ENCODE measurements at places on chromosomes 13 and 19. TPM values are rescaled to one million over a fixed set of nuclear protein-coding genes. Genes with fewer than 3 reads are reported as not detected.

DNA sequence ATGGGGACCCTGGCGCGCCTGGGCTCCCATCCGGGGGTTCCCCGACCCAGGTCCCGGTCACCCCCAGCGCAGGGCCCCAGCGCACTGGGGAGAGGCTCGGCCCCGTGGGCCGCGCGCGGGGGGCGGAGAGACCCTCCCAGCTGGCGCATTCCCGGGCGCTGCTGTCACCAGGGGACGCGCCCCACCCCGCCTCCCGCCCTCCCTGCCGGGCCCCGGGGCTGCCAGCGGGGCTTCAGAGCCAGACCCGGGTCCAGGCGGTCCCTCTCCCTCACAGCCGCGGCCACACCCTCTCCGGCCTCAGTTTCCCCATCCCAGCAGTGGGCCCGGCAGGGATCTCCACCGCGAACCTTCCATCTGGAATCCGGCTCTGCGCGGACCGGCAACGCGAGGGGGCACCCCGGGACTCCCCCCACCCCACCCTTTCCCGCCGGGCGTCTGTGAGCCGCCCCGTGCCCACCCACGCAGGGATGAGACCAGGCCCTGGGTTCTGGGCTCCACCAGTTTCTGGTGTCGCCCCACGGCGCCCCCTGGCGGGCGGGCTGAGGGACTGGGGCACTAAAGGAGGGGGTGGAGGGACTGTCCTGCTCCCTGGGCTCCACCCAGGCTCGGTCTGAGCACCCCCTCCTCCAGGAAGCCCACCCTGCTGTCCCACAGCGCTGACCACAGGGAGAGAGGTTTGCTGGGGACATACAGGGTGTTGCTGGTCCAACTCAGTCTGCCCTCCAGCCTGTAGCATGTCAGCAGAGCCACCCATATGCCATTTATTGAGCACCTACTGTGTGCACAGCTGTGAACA is 878 bp upstream of the ADAMTSL5 start:
- peak; percentile 84 for DNase-seq

The DUS3L gene
- total RNA-seq, result 30.9 TPM

The KLK6 gene
- total RNA-seq, result not detected

DNA sequence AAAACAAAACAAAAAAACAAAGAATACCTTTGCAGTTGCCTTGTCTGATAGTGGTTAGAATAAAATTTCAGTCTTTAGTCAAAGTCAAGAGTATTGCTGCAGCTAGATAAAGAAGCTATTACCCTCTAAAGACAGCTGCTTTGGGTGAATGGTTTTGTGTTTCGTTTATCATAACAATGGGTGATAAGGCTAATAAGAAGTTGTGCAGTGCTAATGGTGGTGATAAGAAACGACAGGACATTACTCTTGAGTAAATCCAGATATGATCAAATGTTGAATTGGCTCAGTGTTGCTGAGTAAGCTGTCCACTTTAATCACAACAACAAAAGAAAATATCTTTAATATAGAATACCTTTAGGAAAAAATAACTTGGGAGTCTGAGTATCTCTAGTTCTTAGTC is 1825.3 kb downstream of the SLITRK5 start:
- DNase-seq, result no peak

The LYPD3 gene
- 0.27 TPM for total RNA-seq

DNA sequence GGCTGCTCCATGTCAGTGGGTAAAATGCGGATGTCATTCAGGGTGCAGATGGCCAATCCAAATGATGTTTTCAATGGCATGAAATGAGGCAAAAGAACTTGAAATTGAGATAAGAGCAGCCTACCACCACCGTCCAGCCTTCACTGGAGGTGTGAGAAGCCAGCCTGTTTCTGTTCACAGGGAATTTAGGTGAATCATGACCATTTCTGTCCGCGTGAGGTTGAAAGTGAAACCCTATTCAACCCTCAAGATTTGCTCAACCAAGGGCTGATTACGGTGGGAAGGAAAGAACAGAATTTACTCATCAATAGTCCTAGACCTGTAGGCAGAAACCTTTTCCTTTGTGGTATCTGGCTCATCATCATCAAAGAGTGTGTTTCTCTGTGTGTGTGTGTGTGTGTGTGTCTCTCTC is 370.7 kb downstream of the COG6 start:
- no peak for DNase-seq

The ZNF221 gene
- total RNA-seq, result 9.2 TPM

DNA sequence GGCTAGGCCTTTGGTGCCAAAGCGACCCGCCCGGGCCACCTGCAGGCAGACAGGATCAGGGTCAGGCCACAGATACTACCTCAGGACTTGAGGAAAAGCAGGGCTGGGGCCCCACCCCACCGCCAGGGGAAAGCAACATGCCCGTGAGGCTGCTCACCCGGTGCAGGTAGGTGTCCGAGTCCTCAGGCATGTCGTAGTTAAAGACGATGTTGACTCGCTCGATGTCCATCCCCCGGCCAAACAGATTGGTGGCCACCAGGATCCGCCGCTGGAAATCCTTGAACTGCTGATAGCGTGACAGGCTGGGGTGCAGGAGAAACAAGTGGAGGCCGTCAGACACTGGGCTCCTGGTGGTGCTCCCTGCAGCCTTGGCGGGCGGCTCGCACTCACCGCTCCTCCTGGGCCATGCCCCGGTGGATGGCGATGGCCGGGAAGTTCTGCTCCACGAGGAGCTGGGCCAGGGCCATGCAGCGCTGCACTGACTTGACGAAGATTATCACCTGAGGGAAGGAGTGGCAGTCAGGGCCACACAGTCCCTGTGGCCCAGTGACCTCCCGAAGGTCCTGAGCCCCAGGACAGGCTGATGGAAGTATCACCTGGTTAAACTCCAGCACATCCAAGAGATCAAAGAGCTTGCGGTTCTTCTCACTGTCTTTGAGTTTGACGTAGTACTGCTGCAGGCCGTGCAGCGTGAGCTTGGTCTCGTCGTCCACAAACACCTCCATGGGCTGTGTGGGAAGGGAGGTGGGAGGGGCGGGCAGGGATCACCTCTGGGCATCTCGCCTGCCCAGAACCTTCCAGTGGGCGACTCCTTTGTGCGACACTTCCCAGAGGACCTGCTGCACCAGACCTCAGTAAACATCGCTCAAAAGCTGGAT is 9.8 kb downstream of the DDX39A start:
- DNase-seq, result no peak

- DNase-seq, result no peak
Measured at GRCh38 chr19:18233224-18233825, 7.1 kb upstream of the PDE4C start.

- no peak for DNase-seq
Measured at GRCh38 chr13:38879786-38880185, 110.8 kb downstream of the STOML3 start.

DNA sequence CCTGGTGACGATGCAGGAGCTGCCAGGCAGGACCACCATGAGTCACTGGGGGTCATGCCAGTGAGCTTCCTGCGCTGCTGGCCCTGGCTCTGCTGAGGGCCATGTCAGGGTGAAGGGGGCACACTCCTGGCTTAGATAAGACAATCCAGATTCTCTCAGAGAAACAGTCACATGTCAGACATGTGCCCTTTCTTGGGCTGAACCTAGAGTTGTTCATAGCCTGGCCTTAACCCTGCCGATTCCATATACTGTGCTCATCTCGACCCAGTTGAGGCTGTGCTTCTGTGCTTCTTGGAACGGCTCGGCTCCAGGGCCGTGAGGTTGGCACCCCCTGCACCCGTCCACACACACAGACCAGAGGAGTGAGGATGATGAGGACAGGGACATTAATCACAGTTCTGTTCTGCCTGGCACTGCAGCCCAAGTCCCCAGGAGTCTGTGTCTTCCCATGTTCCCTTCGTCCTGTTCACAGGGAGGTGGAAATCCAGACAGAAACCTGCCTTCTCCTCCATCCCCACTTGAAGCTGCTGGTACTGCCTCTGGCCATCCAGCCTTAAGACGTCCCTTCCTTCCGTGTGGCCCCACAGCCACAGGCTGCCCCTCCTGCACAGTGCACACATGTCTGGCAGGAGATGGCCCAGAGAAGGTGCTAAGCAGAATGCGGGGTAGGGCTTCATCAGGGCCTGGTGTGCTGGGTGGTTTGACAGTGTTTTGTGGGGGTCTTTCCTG is 50.0 kb downstream of the LYL1 start:
- DNase-seq, result no peak

- no peak for DNase-seq
Measured at GRCh38 chr19:13095393-13095784, 7.3 kb downstream of the LYL1 start.

DNA sequence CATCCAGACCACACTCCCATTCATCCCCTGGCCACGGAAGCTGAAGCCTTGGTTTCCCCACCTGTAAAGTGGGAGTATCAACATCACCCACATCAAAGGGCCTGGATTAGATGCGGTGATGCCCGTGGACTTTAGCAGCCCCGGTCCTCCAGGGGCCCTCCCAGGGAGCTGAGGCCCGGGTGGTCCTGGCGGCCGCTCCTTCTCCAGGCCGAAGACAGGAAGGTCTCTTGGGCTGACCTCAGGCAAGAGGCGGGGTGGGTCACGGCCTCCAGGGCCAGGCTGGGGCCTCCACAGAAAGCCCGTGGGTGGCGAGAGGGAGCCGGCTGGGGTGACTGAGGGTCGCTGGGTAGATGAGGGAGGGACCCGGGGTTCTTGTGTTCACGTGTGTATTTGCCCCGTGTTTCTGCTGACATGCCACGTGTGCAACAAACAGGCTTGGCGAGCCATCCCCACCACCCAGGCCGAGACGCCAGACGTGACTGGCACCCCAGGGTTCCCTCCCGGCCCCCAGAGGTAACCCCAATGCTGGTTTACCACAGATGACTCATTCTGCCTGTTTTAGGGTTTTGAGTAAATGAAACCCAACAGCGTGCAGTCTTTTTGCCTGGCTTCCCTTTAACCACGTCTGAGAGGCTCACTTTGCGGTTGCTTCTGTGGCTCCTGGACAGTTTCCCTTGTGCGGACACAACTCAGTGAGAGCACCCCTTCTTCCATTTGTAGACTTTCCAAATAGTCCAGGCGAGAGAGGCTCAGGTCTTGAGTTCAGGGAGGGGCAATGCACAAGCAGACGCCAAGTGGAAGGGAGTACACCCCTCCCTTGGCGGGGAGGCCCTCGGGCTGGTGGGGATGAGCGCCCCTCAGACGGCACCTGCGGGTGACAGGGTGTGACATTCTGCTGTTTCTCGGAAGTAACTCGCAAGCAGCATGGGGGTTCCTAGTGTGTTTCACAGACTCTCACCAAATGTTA is 42.9 kb downstream of the C13orf46 start:
- DNase-seq, result peak; percentile 82

DNA sequence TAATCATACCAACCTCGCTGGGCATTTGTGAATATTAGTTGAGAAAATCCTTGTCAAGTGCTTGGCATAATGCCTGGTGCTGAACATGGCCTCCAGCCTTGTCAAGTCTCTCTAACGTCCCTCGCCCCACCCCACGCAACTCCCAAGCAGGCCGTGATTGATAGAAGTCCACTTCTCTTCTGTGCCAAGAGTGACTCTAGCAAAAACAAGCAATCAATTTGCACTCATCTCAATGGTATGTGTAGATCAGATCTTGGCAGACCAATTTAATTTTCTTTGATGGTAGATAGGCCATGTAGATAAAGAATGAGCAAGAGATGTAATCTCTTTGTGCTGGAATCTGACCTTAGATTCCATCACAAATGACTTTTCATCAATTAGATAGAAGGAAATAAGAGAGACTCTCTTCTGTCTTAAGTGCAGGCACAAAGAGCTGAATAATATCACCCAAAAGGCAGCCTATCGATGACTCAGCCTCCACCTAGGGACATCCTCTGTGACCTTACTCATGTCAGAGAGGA is 31.0 kb upstream of the KATNAL1 start:
- DNase-seq, result peak; percentile 56

DNA sequence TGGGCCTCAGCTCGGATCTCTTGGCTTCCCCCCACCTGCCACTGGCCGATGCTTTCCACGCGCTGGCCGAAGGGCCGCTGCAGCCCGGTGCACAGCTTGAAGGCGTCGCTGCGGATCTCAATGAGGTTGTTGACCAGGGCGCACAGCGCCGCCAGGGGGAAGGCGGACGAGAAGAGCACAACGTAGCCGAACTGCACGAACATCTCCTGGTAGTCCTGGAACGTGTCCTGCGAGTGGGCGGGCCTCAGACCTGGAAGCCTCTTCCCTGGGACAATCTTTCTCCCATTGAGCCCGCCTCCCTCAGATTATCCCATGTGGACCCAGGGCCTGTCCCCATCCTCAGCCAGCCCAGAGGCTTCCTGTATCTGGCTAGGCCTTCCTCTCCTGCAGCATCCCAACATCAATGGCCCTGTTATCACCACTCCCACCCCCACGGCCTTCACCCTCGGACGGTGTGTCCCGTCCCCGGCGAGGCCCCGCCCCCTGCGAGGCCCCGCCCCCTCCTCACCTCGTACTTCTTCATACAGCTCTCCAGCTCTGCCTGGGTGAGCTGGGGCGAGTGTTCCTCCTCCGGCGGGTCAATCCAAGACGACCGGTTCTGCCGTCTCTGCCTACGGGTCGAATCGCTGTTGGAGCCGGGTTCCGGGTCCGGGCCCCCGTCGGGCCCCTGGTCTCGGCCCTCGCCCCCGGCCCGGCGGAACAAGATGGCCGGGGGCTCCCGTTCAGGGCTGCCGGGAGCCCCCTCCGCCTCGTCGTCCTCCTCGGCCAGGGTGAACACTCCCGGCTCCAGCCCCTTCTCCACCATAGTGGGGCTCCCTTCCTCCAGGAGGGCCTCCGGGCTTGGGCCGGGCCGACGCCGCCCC is 6.8 kb downstream of the ANO8 start:
- DNase-seq, result no peak

- no peak for DNase-seq
Measured at GRCh38 chr19:49997709-49998108, 27.5 kb downstream of the VRK3 start.

DNA sequence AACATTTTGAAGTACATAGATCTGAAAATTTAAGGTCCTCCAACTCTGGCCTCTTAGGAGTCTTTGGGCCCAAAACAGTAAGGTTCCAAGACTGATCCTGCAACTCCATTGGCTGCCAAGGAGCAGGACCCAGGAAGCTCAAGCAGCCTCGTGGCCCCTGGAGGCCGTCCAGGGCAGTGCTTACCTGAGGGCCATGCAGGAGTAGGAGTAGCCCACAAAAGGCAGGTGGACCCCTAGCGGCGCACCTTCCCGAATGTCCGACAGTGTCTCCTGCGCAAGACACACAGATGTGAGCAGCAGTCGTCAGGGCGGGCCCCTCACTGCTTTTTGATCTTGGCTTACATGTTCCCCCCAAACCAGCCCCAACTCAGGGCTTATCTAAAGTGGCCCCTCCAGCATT is 5.7 kb upstream of the SIX5 start:
- no peak for DNase-seq

DNA sequence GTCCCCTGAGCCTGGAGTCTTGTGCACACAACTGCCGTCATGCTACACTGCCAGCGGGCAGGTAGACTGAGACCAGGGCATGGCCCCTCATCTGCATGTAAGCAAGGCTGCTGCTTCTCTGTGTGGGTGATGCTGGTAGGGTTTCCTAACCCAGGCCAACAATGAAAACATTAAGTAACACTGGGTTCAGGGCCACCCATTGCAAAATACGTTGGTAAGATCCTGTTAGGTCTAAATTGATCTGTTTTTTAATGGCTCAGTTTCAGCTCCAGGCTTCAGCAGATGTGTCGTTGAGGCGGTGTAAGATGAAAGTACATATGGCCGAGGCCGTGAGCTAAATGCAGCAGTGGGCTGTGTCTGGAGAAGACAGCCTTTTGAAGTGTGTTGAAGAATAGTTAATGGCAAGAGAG is 383.4 kb downstream of the IRS2 start:
- DNase-seq, result no peak

The BEST2 gene
- total RNA-seq, result not detected

The NLRP11 gene
- not detected for total RNA-seq

The ZNF681 gene
- total RNA-seq, result 1.4 TPM

- DNase-seq, result no peak
Measured at GRCh38 chr19:45571457-45572220, 13.0 kb downstream of the OPA3 start.
